ENCODE measurements at places on chromosomes 1 and 21. TPM values are rescaled to one million over a fixed set of nuclear protein-coding genes. Genes with fewer than 3 reads are reported as not detected.

Gene WNT9A
- 11.4 TPM for total RNA-seq

- DNase-seq = no peak
Observed at GRCh38 chr1:213122514-213122929, 71.5 kb downstream of the RPS6KC1 start.

DNA sequence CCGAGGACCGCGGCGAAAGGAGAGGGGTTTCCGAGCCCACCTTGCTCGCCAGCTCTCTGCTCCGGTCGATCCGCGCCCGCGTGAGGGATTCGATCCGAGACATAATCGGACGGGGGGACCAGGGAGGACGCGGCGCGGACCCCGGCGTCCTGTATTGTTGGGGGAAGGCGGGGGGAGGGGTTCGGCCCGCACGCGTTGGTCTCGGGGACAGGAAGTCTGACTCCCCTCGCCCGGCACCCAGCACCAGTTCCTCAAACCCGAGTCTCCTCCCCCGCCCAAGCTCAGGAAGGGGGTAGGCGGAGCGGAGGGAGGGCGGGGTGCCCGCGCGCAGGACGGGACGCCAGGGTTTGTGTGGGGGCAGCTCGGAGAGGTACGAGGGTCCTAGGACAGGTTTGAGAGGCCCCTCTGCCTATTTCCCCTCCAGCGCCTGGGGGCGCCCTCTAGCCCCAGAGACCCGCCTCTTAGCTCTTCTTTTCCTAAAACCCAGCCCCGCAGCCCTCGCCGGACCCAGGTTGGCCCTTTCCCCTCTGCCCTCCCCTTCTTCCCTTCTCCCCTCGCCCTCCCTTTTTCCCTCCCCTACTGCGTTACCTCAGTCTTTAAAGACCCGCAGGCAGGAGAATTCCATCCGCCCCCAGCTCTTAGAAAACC, at the start of gene ARHGEF2:
Gene ARHGEF2, minus strand, starts transcription at position 223 of the 648 bp plus-strand sequence. Its CDS starts 120 bp downstream, at position 103.
- DNase-seq = peak; percentile 89

- DNase-seq = no peak
Observed at GRCh38 chr1:41319807-41320711, 41.2 kb upstream of the FOXO6 start.

- DNase-seq = no peak
Observed at GRCh38 chr1:64921771-64922170, 44.6 kb downstream of the JAK1 start.

Measured in sciatic nerve (tissue), 2 donors.